Vein endothelial cell (primary cell): ENCODE measurements at places on chromosomes 7 and 10. TPM values are rescaled to one million over a fixed set of nuclear protein-coding genes. Genes with fewer than 3 reads are reported as not detected.

CCDC172 gene
- total RNA-seq: not detected in 2 replicates

IDI2 gene
- total RNA-seq: not detected in 2 replicates

GIMAP4 gene
- total RNA-seq: 134 and 166 TPM in 2 replicates

SFMBT2 gene
- total RNA-seq: 0.98 and 2.9 TPM in 2 replicates

MOGAT3 gene
- not detected in 2 replicates for total RNA-seq

GALNT17 gene
- not detected in 2 replicates for total RNA-seq

NRP1 gene
- total RNA-seq: 219 and 351 TPM in 2 replicates

HERC4 gene
- total RNA-seq: 41.2 and 68.8 TPM in 2 replicates

FRAT2 gene
- total RNA-seq: 9.5 and 11.4 TPM in 2 replicates

AKR1C1 gene
- 3.2 and 7.8 TPM in 2 replicates for total RNA-seq

SSC4D gene
- 0.38 and 0.65 TPM in 2 replicates for total RNA-seq

PALD1 gene
- total RNA-seq: 125 and 130 TPM in 2 replicates

EIF5AL1 gene
- 1.3 TPM in 2 replicates for total RNA-seq

ARHGEF35 gene
- under 0.01 and 0.19 TPM in 2 replicates for total RNA-seq

TAS2R3 gene
- 0.98 and 1.2 TPM in 2 replicates for total RNA-seq

GUSB gene
- total RNA-seq: 30.7 and 38.2 TPM in 2 replicates

TAC1 gene
- not detected in 2 replicates for total RNA-seq

TUBB8 gene
- total RNA-seq: not detected in 2 replicates

PNLIPRP1 gene
- not detected in 2 replicates for total RNA-seq

FEZF1 gene
- not detected in 2 replicates for total RNA-seq

CPA4 gene
- total RNA-seq: 0.29 and 0.65 TPM in 2 replicates

SGPL1 gene
- total RNA-seq: 18.8 and 19.9 TPM in 2 replicates

FAM25G gene
- not detected in 2 replicates for total RNA-seq

HNRNPF gene
- 186 and 211 TPM in 2 replicates for total RNA-seq

PHYHIPL gene
- 0.10 TPM in 1 of 2 replicates, not detected in the other for total RNA-seq

ADAM12 gene
- total RNA-seq: 0.65 and 1.1 TPM in 2 replicates

TMEM236 gene
- 0.10 and 0.33 TPM in 2 replicates for total RNA-seq

TCF7L2 gene
- total RNA-seq: 5.7 and 9.8 TPM in 2 replicates

OSBPL3 gene
- 31.0 and 34.6 TPM in 2 replicates for total RNA-seq

C10orf62 gene
- total RNA-seq: 0.10 TPM in 1 of 2 replicates, not detected in the other

RNF148 gene
- 1.3 and 1.6 TPM in 2 replicates for total RNA-seq

PKD2L1 gene
- total RNA-seq: not detected in 2 replicates

FAM20C gene
- 6.5 and 8.4 TPM in 2 replicates for total RNA-seq

BAMBI gene
- 1.9 and 5.2 TPM in 2 replicates for total RNA-seq

TAS2R41 gene
- 0.19 TPM in 1 of 2 replicates, not detected in the other for total RNA-seq

SLC13A1 gene
- not detected in 2 replicates for total RNA-seq

ANKRD22 gene
- total RNA-seq: not detected in 2 replicates

ACHE gene
- 1.1 and 2.0 TPM in 2 replicates for total RNA-seq

GPR26 gene
- not detected in 2 replicates for total RNA-seq

TEX47 gene
- not detected in 2 replicates for total RNA-seq

BPGM gene
- 48.2 and 55.9 TPM in 2 replicates for total RNA-seq

SERPINE1 gene
- 2,259 and 4,238 TPM in 2 replicates for total RNA-seq

UCN3 gene
- total RNA-seq: not detected in 2 replicates

CPXM2 gene
- total RNA-seq: 0.65 and 3.8 TPM in 2 replicates

SPDYE16 gene
- under 0.01 TPM in 1 of 2 replicates, not detected in the other for total RNA-seq

SH2B2 gene
- total RNA-seq: 1.4 and 1.6 TPM in 2 replicates

MPP7 gene
- total RNA-seq: 0.33 and 0.86 TPM in 2 replicates

CALML5 gene
- not detected in 2 replicates for total RNA-seq

GNG11 gene
- total RNA-seq: 284 and 299 TPM in 2 replicates

CALHM3 gene
- not detected in 2 replicates for total RNA-seq

MDFIC gene
- total RNA-seq: 19.6 and 20.9 TPM in 2 replicates

NOBOX gene
- not detected in 2 replicates for total RNA-seq

OPALIN gene
- not detected in 2 replicates for total RNA-seq

MRC1 gene
- total RNA-seq: 0.33 and 0.38 TPM in 2 replicates

DNMBP gene
- total RNA-seq: 60.8 and 80.8 TPM in 2 replicates
